ENCODE measurements at places on chromosomes 2 and 18.

DNA sequence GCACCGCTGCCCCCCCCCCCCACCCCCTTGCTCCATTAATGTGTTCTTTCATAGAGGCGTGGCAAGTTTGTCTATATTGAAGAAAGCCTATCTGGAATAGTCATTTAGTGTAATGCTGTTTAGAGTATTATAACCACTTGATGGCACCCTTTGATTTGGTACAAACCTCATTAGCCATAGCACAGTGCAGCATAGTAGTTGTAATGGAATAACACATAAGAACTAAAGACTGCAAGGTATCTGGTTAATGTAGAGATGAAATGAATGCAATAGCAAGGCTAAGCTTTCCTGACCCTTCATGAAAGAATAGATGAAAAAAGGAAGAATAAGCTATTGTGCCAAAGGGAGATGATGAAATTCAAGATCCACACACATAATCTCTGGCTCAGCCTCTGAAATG is 81.9 kb downstream of the EHBP1 start:
- no peak for DNase-seq

DNA sequence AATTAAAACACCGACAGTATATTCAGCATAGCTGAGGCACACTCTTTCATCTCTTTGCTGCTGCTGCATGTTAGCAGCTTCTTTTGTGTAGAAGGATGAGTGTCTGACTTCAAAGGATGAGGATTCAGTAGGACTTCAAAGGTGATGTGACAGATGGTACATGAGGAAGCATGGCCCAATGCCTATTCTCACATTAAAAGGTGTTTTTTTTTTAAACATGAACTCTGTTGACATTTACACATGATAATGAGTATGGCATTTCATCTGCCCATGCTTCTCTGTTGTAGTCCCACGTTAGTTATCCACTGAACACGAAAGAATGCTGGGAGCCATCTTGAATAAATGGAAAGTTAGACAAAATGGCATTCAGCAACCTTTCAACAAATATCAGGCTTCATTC is 1950.8 kb upstream of the PIK3C3 start:
- no peak for DNase-seq

- DNase-seq = no peak
These were observed 116.3 kb downstream of the GALNT1 start for GRCh38 chr18:35697869-35698268.

DNA sequence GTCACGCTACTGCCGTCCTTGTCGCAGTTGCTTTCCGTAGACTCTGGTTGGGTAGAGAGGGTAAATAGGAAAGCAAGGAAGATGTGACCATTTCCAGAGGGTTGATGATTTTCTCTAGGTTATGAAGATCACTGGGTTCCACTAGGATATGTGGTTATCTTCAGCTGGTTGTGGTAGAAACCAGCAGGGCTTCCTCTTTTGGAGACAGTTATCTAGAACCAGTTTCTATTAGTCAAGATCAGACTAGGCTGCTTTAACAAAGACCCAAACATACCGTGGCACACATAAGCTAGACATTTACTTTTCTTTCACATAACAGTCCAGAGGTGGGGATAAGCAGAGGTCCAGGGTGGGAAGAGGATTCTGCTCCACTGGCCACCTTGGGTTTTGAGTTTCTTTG is 59.6 kb downstream of the FASTKD2 start:
- DNase-seq = no peak

GRCh38 chr2:1704631-1705556 is 39.4 kb downstream of the PXDN start:
- no peak for DNase-seq

DNA sequence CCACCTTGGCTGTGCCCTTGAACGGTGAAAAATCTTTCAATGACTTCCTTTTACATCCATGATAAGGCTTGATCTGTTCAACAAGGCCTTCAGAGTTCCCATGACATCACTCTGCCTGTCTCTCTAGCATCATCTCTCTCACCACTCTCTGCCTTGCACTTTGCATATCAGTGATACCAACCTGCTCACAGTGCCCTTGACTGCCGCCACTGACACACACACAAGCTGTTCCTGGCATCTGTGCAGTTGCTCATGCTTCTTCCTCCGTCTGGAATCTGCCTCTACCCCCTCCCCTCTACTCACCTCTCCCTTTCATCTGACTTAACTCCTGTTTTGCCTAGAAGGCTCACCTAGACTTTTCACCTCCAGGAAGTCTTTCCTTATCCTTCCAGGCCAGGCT is 79.1 kb upstream of the SEC11C start:
- DNase-seq = no peak

- DNase-seq = no peak
These were observed 315.9 kb upstream of the THUMPD2 start for GRCh38 chr2:40095000-40095399.

DNA sequence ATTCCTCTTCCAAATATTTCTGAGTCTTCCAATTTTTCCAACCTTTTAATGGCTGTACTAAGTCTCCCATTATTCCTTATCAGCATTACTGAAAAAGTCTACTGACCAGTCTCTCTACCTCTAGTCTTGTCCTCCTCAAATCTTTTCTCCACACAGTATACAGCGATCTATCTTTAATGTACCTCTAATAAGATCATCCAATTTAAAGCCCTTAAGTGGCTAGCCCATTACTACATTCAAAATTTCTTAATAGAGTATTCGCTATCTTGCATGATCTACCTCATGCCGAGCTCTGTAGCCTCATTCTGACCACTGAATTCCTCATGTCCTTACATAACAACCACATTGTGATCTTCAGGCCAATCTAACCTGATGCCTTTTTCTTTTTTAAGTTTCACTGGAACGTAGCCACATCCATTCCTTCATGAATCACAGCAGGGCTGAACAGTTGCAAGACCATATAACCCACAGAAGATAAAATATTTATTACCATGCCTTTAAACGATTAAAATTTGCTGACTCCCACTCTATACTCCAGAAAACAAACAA is 57.9 kb downstream of the SLC66A3 start:
- DNase-seq = peak; percentile 92

DNA sequence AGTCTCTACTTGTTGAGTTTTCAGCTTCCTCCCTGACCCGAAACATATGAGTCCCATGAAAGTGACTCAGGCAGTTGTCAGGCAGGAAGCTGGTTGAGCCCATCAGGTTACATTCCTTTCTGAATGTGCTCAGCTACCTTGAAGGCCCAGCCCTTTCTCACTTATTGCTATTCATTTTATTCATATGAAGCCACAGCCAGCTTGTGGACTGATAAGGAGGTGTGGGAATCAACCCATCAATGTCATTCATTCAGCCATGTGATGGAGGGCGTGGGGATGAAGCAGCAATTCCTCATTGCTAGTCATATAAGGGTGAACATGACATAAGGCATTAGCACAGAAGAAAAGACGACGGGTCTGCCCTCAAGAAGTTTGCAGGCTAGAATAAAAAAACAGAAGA is 5.3 kb upstream of the VPS4B start:
- DNase-seq = no peak

GRCh38 chr2:53641290-53641689 is 126.3 kb upstream of the CHAC2 start:
- no peak for DNase-seq

Measured in non-pigmented ciliary epithelial cell (primary cell).